Effector CD4-positive, alpha-beta T cell (primary cell): ENCODE measurements at places on chromosomes 7 and 10.

DNA sequence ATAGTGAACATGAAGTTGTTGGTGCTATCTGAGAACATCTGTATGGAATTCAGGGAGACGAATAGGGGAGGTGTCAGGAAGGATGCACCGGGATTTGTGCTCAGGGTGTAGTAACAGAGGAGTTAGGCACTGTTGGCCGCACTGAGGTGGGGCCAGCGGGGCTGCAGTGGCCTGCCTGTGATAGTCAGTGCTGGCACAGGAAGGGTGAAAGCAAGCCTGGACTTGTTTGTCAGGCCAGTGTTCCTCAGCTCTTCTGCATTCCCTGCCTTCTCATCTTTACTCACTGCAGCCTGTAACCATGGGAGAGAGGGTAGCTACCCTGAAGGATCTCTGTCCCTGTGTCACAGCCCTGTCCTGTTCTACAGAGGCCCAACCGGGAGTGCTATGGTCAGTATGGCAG, 81.3 kb downstream of the SH2D4B start:
- no peak for DNase-seq

DNA sequence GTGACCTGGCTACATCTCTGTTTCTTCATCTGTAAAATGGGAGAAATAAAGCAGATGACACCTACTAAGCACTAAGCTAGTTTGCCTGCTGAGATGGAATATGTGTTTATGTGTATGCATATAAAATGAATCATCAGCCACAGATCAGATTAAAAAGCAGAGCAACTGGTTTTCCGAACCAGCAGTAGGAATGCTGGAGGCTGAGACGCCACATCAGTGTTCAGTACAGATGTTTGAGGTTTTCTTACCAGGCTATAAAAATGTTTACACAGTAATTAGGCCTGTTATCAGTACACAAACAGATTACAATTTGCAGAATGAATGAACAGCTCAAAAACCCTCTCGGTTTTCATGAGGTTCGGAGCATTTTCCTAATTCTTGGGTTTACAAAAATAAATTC, 85.8 kb downstream of the CALN1 start:
- DNase-seq = no peak

GRCh38 chr10:63286340-63286739, 153.2 kb downstream of the NRBF2 start:
- no peak for DNase-seq

DNA sequence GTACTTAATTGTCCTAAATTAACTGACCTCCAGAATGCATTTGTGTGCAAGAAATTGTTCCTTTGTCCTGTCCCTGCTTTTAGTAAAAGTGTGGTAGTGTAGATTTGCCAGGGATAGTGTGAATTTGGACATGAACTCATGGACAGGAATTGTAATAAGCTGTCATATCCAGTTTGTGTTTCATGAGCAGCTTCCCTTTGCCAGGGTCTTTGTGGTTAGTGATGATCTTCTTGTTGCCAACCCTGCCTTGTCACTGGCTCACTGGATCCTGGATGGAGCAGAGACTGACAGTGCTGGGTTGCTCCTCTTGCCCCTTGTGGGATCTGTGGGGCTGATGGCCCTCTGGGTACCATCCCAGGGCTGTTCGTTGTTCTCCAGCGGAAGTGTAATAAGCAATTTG, 110.1 kb downstream of the CCNY start:
- DNase-seq = no peak

GRCh38 chr7:118747473-118747872, 523.0 kb downstream of the ANKRD7 start:
- no peak for DNase-seq
